ENCODE measurements at places on chromosomes 3 and 15.

DNA sequence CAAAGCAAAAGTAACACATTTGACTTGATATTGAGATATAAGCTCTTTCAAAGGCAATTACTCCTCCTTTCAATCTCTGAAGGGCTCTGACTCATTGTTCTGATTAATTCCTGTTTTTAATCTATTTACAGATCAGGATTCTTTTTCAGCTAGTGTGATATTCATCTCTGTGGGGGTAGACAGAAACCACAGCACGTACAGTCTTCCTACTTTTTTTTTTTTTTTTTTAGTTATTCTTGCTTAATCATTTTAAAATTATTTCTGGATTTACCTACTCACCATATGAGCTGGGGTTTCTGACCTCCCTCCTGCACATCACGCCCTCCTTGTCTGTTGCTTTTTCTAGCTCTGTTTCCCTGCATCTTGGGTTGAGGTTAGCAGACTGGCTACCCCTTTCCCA lies 1.4 kb downstream of the CNTN3 start:
- no peak for DNase-seq

- DNase-seq = no peak
These were observed 243.9 kb downstream of the SHQ1 start for GRCh38 chr3:72604328-72604727.

DNA sequence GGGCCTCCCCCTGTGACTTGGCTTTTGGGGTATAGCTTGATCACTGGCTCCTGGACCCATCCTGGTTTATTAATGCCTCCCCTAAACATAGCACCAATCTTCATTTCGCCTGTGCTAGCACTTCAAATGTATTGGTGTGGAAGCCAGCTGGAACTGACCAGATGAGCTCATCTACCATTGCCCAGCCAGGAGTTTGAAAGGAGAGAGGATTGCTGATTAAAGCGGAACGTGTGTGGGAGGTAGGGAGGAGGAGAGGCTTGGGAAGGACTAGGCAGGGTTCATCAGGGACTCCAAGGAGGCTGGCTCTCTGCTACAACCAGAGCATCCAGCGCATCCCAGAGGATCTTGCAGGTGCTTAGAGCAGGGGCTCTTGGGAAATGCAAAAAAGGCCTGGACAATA lies 34.4 kb upstream of the TLE3 start:
- no peak for DNase-seq

DNA sequence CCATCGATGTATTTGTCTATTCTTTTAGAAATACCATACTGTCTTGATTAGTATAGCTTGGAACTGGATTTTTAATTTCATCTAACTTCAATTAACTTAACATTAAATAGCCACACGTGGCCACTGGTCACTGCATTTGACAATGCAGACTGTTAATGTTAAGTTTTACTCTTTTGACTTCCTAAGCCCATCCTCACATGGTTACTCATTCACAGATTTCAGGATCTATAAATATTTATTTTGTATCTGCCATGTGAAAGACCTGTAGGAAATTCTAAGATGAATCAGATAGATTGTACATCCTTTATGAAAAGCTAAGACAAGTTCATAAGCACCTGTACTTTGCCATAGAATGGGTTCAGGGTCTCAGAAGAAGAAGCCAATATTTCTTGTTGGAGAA lies 8.3 kb upstream of the RORA start:
- DNase-seq = no peak

GRCh38 chr3:152269831-152270734 lies 1.4 kb downstream of the MBNL1 start:
- peak; percentile 72 for DNase-seq

GRCh38 chr3:108150200-108150599 lies 59.4 kb upstream of the CD47 start:
- DNase-seq = no peak

- no peak for DNase-seq
These were observed 29.5 kb downstream of the LINS1 start for GRCh38 chr15:100572362-100572983.

GRCh38 chr3:128496019-128496601 lies 3.1 kb upstream of the GATA2 start:
- DNase-seq = no peak

DNA sequence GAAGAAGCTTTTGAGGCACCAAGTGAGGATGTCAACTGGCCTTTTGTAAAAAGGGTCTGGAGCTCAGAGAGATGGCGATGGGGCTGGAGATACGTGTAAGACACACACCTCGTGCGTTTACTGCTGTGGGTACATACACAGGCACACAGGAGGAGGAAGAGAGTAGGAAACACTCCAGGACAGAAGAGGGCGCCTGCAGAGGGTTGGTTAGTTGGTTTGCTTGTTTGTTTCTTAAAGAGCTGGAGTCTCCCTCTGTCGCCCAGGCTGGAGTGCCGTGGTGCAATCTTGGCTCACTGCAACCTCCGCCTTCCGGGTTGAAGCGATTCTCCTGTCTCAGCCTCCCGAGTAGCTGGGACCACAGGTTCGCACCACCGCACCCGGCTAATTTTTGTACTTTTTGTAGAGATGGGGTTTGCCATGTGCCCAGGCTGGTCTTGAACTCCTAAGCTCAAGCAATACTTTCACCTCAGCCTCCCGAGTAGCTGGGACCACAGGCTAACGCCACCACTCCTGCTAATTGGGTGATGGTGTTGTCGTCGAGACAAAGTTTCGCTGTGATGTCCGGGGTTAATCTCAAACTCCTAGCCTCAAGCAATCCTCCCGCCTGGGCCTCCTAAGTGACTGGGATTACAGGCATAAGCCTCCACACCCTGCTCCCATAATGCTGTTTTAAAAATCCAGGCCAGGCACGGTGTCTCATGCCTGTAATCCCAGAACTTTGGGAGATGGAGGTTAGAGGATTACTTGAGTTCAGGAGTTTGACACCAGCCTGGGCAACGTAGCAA lies 1.3 kb upstream of the PRR20G start:
- peak; percentile 22 for DNase-seq

DNA sequence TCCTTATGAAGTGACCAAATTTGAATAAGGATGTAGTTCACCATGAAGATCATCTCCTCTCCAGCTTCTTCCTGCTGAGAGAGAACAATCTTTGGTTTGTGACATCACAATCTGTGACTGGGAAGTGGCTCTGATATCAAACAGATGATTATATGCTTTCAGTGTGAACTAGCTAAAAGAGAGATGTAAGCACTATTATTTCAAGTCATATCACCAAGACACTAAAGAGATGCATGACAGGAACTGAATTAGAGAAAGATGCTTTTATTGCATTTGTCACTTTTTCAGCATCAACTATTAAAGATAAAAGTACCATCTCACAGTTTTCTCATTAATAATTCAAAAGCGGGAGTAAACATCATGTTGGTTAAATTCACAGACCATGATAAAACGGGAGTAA lies 3.5 kb downstream of the CHRM5 start:
- DNase-seq = no peak

GRCh38 chr3:71495708-71496472 lies 87.6 kb downstream of the FOXP1 start:
- DNase-seq = no peak

DNA sequence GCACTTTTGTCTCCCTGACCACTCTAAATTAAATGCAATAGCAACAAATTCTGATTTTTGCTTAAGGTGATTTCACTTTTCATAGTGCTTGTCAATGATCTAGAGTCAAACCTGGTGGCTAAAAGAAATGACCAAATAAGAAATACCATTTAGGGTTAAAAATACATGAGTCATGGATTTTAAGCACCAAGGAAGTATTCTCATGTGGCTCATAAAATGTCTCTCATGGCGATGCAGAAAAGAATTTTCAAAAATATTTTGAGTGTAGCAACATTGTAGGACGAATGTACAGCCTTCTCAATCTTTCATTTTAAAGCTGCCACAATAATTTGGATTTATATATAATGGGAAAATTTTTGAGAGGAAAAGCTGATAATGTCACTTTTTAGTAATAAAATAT lies 193.6 kb downstream of the EPHA3 start:
- no peak for DNase-seq

- no peak for DNase-seq
These were observed 143.4 kb downstream of the PTPRG start for GRCh38 chr3:61704807-61705206.

DNA sequence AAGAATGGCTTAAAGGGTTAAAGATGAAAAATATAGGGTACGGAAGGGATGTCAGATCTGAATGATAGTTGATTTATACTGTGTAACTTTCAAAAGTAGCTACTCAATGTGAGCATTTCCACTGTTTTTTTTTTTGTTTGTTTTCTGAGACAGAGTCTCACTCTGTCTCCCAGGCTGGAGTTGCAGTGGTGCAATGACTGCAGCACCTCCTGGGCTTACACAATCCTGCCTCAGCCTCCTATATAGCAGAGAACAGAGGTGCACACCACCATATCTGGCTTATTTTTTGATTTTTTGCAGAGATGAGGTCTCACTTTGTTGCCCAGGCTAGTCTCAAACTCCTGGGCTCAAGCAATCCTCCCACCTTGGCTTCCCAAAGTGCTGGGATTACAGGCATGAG lies 9.9 kb upstream of the PXK start:
- no peak for DNase-seq

DNA sequence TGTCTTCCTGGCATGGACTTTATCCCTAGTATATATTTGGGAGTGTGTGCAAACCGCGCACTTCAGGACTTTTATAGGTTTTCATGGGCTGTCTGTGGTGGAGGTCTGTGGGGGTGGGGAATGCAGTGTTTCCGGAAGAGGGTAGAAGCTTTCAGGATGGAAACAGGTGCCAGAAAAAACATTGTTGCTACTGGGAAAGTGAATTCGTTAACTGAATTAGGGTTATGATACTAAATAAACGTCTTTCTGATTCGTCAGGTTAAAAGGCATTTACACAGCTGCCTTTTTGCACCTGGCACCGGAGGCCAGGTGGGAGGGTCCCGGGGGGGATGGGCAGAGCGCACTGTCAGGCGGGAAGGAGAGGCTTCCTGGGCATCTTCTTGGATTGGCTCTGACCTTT lies 62.1 kb downstream of the SLCO3A1 start:
- no peak for DNase-seq

GRCh38 chr3:65439641-65440284 lies 599.0 kb downstream of the MAGI1 start:
- DNase-seq = peak; percentile 78

- peak; percentile 48 for DNase-seq
These were observed 69.7 kb upstream of the UBE3A start for GRCh38 chr15:25508369-25509002.

GRCh38 chr3:10973046-10973595 lies 19.4 kb upstream of the SLC6A1 start:
- DNase-seq = peak; percentile 37

- DNase-seq = no peak
These were observed 829 bp downstream of the DCP1A start for GRCh38 chr3:53346514-53346913.

GRCh38 chr3:94234177-94234788 lies 171.4 kb downstream of the NSUN3 start:
- DNase-seq = peak; percentile 34

GRCh38 chr15:82936966-82937711 lies 15.4 kb downstream of the HOMER2 start:
- DNase-seq = no peak

DNA sequence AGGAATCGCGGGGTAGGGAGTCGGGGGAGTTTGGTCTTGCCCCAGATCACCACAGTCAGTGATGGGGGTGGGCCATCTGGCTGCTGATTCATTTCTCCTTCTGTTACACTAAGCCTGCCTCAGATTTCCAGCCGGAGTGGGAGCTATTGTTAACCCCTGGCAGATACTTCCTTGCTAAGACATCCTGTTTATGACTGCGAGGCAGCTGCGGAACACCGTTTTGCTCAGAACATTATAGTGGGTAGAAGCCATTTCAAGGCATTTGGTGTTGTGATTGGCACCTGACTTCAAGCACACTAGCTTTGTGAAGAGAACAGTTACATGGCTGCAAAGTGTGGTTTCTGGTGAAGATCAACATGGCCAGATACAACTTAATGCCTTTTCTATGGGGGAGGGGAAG lies 73.8 kb downstream of the FLNB start:
- peak; percentile 76 for DNase-seq

DNA sequence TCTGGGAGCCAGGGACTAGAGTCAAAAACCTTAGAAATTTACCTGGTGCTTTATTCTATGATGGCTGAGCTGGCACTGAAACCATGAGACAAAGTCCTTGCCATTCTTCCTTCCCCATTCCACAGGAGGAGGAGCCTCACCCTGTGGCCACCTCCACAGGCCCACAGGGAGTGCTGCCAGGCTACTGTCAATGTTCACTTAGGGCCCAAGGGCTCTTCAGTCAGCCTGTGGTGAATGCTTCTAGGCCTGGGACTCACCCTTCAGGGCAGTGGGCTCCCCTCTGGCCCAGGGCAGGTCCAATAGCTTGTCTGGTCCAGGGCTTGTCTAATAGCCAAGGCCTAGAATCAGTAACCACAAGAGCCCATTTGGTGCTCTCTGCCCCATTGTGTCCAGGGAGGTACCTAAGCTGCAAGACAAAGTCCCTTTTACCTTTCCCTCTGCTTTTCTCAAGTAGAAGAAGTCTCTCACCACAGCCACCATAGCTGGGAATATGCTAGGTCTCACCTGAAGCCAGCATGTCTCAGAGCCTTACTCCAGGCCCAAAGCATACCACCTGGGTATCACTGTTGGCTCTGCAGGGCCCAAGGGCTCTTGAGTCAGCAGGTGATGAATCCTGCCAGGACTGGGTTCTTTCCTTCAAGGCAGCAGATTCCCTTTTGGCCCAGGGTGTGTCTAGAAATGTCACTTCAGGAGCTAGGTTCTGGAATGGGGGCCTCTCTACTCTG lies 61.8 kb upstream of the CHRNB4 start:
- no peak for DNase-seq

DNA sequence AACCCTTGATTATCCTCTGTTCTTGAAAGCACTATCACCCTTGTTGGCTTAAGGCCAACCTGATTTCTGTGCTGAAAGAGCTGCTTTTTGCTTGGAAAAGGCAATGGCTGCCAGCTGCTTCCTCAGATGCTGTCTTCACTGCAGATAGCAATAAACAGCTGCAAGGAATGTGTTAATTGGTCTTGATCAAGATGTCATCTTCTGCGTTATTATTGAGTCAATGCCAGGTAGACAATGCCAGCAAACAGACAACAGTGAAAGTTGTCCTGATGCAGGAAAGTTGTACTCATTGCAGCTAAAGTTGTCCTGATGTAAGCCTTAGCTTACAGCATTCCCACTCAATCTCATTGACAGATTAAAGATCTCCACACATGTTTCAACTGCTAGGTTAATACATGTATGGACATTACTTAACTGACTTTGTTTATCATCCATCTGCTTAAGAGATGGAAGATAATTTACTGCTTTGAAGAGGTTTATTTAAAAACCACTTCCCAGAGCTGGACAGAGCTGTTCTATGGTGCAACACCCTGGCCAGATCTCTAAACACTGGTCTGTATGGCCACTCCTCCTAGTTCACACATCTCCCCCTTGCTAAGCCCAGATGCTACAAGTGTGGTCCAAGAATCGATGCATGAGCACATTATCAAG lies 251.0 kb upstream of the MCTP2 start:
- no peak for DNase-seq

All from NCI-H524 (cell line).